Uterus (tissue), 4 donors: ENCODE measurements at places on chromosomes 3 and 15.

DNA sequence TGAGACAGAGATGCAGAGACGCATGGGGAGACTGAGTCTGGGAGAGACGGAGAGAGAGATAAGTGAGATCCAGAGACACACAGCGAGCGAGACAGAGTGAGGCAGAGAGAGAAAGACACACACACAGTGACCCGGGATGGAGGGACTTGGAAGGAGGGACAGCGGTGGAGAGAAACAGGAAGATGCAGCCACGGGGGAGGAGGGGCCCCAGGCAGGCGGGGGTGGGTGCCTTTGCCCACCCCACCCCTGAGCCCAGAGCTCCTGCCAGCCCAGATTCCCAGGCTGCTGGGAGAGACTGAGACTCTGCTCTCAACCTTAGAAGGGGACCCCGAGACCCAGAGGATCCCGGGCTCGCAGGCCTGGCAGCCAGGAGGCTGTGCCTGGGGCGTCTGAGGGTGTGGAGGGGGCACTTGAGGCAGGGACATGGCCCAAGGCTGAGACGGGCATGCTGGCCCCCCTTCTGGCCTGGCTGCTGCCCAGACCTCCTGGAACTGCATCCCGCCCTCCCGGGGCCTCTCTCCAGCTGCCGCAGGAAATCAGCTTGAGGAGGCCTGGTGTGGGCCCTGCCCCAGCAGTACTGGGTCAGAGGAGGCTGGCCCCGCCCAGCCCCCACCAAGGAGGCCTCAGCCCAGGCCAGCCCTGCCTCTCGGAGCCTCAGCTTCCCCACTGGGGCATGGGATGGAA, 18.1 kb downstream of the H1-8 start:
- peak; percentile 88 for DNase-seq

DNA sequence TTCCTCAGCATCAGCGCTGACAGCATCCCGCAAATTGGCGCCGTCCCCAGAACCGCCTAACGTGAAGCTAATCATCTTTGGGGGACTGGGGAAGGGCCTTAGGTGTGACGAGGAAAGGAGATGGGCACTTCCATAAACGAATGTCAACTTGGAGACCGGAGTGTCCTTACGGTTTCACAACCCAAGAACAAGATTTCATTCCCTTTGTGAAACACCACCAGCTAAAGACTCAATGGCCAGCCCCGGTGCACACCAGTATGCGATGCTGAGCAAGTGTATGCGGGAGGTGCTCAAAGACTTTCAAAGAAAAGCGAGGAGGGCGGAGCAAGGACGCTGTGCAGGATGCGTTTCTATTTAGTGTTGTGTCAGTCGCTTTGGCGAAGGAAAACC, 759 bp upstream of the TTBK2 start:
- DNase-seq, result peak; percentile 42

- no peak for DNase-seq
Measured at GRCh38 chr3:72797773-72798543, 50.3 kb downstream of the SHQ1 start.

- no peak for DNase-seq
Measured at GRCh38 chr3:67034371-67034770, 36.3 kb downstream of the KBTBD8 start.

- DNase-seq, result no peak
Measured at GRCh38 chr15:70356919-70357318, 259.2 kb upstream of the TLE3 start.

DNA sequence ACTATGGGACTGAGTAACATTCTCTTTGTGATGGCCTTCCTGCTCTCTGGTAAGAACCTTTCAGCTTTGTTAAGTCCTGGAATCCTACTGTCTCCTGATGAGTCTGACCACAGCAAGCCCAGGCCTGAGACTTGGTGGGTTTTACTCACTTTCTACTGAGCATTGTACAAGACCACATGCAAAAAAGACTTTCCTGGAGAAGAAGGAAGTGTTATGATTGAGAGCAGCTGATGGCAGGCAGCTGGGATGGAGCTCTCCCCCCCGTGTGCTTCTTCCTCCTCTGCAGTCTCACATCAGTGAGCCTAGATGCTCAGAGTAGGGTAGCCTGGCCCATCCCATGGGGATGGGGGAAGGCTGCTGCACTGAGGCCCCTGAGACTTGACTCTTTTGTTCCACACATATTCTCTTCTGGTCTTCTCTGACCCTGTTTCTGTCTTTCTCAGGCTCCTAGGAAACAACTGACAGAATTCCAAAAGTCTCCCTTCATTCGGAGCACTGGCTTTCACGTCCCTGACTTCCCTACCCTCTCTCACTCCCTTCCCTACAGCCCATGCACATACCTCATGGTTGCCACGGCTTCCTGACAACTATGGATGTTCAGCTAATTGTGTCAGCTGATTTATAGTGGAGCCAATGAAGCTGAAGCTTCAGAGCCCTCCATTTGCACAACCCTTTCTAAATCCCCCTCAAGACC, 36.6 kb downstream of the CD86 start:
- DNase-seq, result no peak

DNA sequence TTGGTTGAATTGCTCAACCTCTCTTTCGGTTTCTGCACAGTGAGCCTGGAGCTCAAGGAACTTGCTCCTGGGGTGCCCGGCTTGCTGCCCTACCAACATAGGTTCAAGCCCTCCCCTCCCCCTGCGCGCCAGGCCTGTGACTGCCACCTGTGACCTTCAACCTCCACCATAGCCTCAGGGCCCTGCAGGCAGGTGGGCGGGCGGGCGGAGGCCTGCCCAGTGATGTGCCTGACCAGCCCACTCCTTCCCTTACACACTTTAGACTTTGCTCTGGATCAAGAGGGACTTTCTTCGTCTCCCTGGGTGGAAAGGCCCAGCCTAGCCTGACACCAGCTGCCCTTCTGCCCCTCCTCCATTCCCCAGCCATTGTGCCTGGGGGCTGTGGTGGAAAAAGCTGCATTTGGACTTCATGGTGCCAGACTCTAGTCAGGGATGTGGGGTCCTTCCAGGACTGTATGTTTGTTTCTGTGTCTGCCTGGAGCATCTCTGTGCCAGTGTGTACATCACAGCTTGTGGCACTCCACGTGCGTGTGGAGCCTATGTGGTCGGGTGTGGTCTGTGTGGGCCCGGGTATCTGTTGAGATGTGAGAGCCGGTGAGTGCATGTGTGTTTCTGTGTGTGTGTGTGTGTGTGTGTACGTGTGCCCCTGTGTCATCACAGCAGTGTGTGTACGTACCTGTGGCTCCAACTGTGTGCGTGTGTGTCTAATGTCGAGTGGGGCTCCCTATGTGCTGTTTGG, 9.5 kb downstream of the PRKCD start:
- no peak for DNase-seq

GRCh38 chr15:29570948-29571791, 251.1 kb downstream of the TJP1 start:
- DNase-seq, result no peak

DNA sequence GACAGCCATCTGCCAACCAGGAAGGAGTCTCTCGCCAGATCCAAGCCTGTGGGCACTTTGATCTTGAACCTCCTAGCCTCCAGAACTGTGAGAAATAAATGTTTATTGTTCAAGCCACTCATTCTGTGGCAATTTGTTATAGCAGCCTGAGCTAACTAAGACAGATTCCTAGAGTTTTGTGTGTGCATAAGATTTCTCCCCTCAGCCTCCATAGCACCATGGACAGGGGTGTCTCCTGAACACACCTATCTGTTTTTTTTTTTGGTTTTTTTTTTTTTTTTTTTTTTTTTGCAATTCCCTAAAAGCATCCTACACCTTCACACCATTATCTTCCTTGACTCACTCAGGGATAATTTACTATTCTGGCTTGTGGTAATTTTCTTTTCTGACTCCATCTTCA, 768.5 kb downstream of the NR2F2 start:
- no peak for DNase-seq

- no peak for DNase-seq
Measured at GRCh38 chr15:80536716-80537115, 132.5 kb downstream of the ARNT2 start.

DNA sequence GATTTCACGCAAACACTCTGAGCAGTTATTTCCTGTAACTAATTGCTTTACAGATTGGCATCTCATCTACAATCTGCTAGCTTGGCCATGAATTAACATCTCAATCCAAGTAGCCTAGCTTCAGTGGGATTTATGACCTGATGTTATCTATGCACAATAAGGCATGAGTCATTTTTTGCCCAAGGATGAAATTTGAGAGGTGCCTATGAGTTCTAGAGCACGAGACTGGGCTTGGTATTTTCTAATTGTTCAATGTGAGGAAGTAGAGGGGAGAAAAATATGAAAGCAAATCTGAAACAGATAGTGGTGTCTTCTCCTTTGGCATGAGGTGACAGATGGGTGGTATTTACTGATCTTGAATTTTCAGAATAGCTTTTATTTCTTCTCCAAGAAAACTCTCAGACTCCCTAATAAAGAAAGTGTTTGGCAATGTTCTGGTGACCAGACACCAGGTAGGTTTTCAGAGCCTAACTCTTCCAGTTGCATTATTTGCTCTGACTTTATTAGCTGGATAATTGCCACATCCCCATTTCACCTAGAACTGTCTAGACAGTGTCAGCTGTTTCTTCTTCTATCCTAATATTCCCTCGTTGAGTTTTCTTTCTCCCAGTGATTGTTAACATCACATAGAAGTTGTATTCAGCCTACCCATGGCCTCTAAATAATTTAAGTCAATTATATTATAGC, 301.0 kb upstream of the UMPS start:
- DNase-seq, result no peak

GRCh38 chr3:189570916-189571315, 60.3 kb upstream of the TP63 start:
- no peak for DNase-seq

DNA sequence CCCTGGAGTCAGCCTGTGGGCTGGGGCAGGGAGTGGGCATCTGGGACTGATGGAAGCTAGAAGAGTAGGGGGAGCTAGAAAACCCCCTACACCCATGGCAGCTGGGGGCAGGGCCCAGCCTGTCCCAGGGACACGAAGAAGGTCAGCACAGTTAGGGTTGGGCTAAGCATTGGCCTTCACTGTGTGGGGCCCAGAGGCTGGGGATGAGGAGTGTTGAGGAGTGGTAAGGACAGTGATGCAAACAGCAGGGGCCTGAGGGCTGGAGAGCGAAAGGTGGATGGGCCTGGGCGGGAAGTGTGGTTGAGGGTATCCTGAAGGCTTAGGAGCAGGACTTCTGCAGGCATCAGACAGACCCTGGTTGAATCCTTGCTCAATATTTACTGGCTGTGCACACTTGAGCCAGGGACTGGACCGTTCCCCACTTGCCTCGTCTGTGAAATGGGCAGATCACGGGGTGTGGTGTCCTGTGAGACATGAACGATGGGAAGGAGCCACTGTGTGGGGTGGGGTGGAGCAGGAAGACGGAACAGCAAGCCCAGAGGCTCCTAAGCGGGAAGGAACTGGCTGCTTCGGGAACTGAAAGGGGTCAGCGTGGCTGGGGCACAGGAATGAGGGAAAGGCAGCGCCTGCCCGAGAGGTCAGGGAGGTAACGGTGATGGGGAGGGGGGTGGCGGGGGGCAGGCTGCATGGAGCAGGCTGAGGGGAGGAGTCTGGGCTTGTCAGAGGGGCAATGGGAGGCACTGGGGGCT, 7.3 kb downstream of the PRKCD start:
- no peak for DNase-seq

DNA sequence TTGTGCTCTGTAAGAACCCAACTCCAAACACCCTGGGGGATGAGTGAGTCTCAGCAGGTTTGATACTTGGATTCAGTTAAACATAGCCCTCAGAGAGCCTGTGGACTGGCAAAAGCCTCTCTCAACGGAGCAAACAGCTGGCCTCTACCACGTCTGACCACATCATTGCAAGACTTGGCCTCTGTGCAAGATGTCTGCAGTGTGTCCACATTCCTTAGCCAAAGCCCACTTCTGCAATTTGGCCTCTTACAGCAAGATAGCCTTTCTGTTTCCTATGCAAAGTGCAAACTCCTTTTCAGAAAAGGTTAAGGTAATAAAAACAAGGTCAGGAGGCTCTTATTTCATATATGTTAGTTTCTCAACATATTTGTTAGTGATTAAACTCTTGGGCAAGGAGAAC, 27.9 kb downstream of the FBN1 start:
- DNase-seq, result peak; percentile 76

DNA sequence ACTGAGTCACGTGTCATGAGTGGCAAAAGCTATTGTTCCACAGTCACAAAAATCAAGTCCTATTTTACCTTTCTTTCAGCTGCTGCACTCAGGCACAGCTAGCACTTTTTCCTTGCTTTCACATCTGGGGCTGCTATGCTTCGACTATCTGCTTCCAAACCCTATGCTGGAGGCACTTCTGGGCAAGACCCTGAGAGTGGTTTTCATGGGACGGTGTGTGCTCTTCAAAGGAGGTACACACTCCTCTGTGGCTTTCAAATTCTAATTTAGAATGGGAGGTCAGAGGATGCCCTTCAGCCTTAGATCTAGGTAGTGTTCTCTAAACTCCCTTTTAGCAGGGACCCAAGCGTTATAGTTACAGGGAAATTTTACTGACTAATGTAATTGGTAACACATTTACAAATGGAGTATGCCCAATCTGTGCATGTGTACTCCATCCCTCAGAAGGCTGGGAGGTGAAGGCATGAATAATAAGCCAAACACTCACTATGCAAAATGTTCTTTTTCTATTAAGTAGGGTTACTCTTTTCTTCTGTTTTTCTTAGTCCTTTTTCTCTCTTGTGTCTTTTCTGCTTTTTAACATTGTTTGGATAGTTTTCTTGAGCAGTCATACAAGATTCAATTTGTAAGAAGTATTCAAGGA, 188.3 kb downstream of the LSAMP start:
- no peak for DNase-seq

- no peak for DNase-seq
Measured at GRCh38 chr15:69530991-69531664, 78.5 kb downstream of the RPLP1 start.

- DNase-seq, result no peak
Measured at GRCh38 chr3:94965867-94966475, 903.1 kb downstream of the NSUN3 start.

GRCh38 chr15:83673385-83673784, 19.5 kb downstream of the ADAMTSL3 start:
- no peak for DNase-seq
